Activated CD4-positive, CD25-positive, alpha-beta regulatory T cell treated with anti-CD3 and anti-CD28 coated beads, Interleukin-2, amount 50 U/mL, for 24 hours (primary cell): ENCODE measurements at places on chromosomes 2 and 18.

- no peak for ATAC-seq
Observed at GRCh38 chr2:69734035-69734611, 7.8 kb upstream of the ANXA4 start.

DNA sequence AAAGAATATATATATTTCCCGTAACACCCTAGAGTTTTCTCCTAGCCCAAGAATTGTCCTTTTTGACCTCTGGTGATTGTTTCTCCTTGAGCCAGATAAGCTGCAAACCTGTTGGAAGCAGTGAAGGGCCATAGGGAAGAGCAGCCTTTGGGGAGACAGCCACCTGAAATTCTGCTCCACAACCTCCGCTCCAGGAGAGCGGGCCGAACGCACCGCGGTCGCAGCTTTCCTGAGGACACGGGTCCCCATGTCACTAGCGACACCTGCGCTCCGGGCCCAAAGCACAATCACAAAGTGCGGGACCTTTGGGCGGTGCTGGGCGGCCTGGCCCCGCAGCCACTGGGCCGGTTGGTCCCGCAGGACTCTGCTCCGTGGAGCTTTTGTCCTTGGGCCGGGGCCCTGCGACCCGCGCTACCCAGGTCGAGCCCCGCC, 557 bp upstream of the DSG2 start:
- no peak for ATAC-seq

GRCh38 chr2:8514796-8515758, 166.8 kb upstream of the ID2 start:
- ATAC-seq: peak; percentile 82

DNA sequence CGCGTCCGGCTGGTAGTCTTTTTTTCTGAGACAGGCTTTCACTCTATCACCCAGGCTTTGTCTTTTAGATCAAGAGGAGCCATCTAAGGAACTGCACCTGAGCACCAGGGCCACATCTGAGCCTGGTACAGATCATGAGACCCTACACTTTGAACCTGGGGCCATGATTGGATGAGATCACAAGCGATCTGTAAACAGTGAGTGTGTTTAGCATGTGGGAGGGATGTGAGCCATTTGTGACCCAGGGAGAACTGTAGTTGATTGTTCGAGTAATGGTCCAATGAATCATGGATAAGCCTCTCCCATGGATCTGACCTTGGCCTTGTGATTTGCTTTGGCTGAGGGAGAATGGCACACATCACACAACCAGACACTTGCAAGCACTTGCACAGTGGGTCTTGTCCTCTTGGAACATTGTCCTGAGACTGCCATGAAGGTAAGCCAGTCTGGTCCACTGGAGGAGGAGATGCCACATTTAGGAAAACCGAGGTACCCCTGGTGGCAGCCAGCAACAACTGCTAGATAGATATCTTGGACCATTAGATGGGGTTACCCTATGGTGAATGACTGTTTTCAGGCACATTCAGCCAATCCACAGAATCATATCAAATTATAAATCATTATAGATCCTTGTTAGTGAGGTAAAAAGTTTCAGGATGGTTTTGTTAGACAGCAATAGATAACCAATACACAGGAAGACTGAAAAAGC, 19.5 kb upstream of the DTNB start:
- ATAC-seq: no peak

GRCh38 chr18:75198036-75198435, 10.9 kb downstream of the PTGR3 start:
- ATAC-seq: no peak

DNA sequence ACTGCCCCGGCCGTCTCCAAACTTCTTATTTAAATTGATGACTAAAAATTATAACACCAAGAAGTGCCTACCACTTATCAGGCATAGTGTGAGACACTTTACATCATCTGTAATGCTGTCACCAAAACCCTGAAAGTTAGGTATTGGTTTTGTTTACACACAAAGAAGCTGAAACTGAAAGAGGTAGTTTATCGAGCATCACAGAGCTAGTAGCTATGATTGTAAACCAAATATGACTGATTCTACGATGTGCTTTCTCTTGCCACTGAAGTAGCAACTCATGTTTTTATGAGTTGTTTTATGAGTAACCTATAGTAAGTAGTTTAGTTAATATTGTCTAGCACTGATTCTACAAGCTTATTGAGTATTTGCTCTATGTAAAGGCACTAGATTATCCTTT, 31.5 kb downstream of the DYNC1I2 start:
- ATAC-seq: peak; percentile 81

- ATAC-seq: no peak
Observed at GRCh38 chr18:42883169-42883568, 232.3 kb downstream of the RIT2 start.

GRCh38 chr2:202114291-202114690, 41.2 kb downstream of the KIAA2012 start:
- no peak for ATAC-seq

DNA sequence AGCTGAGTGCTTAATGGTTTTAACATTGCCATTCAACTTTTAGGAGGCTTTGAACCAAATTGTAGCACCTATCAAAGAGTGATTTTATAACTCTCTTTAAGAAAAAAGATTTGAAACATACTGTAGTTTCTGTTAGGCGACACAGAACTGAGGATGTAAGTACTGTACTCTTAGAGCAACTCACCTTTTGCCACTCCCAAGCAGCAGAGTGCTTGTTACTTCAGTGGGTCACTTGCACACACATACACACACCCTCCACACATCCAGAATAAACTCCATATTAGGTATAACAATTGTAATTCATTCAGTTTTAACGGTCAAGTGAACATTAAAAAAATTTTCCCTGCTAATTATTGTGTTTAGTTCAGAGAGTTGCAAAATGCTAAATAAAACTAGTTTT, 118.3 kb downstream of the CAMKMT start:
- ATAC-seq: no peak

DNA sequence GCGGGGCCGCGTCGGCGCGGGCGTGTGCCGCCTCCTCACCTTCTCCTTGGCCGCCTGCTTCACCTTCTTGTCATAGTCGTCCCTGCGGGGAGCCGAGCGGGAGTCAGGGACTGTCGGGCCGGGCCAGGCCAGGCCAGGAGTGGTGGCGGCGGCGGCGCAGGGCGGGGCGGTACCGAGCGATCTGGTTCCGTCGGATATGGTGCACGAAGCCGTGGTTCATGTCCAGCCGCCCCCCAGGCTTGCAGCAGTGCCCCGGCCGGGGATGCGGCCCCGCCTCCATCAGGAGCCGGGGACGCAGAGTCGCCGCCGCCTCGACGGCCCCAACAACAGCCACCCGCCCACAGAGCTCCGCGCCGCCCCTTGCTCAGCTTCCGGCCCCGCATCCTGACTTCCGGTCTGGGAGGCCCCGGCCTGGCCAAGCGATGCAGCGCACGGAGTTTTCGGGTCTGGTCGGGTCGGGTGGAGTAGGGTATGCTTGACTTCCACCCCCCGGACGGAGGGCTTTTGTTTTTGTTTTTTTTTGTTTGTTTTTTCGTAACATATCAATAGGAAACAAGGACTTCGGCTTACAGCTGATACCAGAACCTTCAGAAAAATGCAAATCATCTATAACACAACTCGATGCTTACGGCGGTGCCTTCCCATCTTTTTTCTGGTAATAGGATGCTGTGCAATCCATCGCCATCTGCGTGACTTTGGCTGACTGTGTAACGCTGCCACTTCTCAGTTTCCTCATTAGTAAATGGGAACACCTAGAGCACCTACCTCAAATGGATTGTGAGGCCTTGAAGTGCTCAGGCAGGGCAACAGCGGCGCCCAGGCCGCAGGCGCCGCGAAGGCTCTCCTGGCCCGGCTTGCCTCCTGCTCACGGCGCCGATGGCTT, at the start of gene C2orf68:
Gene C2orf68, minus strand, starts transcription at position 362 of the 883 bp plus-strand sequence. Its CDS starts 82 bp downstream, at position 280.
- ATAC-seq: peak; percentile 67

DNA sequence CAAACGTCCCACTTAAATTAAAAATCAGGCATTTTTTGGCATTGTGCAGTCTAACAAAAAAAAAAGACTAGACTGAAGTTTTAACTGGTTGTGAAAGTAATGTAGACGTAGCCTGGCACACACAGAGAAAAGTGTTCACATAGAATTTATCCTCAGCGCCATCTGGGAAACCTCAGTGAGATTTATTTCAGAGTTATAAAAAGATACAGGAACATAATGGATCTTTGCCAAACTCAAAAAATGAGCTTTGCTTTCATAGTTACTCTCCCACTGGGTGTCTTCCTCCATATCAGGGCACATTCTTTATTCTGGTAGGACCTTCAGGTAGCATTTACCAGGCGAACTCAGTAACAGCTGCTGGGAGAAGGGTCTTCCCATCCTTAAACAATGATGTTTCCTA, 532.4 kb upstream of the SALL3 start:
- ATAC-seq: no peak

DNA sequence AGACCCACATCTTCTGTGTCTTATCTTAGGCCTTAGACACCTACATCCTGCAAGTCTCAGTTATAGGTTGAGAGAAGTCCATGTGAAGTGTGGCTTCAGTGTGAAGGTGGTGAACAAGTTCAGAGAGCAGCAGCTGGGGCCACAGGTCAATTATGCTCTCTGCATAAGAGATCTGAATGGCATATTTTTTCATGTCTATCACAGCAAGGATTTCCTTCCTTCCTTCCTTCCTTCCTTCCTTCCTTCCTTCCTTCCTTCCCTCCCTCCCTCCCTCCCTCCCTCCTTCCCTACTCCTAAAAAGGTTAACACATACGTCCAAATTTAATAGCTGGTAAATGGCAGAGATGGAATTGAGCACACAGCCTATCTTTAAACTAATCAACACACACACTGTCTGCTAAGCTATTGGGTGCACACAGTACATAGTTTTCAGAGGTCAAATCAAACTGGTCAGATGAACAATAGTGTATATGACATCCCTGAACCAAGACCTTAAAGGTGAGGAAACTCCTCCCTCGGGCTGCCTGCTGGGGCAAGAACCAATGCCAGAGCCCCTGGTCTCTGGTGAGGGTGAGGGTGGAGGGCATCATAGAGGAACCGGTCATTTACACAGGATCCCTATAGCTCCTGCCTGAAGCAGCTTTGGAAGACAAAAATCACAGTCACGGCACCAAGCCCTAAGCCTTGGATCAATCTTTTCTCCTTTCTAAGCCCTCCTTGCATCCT, 240.9 kb downstream of the ICOS start:
- no peak for ATAC-seq

DNA sequence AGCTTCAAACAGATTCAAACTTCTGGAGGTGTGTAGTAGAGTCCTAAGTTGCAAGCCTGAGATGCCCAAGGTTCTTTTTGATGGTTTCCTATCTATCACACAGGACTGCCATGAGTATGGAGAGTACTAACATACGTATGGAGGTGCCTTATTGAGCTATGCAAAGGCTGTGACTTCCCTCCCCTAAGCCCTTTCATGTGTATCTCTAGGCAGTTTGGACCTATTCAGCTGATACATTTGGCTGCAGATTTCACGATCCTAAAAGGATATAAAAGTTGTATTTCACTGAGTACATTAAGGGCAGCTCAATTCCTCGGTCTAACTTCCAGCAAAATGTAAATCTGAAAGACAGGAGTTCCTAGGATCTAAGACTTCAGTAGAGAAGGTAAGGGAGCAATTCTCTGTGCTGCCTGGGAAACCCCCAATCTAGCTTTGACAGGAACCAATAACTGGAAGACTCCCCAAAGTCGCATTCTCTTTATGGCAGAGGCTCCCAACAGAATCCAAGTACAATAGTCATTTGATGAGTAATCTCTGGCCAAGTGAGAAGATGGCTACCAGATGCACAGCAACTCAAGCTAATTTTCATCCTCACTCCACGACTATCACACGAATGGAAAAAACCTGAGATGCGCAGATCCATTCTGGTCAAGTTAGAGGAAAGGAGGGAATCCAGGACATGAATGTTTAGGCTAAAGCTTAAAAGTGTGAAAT, 83.8 kb downstream of the ATL2 start:
- ATAC-seq: no peak

- peak; percentile 80 for ATAC-seq
Observed at GRCh38 chr18:59921384-59921891, 21.6 kb downstream of the PMAIP1 start.

DNA sequence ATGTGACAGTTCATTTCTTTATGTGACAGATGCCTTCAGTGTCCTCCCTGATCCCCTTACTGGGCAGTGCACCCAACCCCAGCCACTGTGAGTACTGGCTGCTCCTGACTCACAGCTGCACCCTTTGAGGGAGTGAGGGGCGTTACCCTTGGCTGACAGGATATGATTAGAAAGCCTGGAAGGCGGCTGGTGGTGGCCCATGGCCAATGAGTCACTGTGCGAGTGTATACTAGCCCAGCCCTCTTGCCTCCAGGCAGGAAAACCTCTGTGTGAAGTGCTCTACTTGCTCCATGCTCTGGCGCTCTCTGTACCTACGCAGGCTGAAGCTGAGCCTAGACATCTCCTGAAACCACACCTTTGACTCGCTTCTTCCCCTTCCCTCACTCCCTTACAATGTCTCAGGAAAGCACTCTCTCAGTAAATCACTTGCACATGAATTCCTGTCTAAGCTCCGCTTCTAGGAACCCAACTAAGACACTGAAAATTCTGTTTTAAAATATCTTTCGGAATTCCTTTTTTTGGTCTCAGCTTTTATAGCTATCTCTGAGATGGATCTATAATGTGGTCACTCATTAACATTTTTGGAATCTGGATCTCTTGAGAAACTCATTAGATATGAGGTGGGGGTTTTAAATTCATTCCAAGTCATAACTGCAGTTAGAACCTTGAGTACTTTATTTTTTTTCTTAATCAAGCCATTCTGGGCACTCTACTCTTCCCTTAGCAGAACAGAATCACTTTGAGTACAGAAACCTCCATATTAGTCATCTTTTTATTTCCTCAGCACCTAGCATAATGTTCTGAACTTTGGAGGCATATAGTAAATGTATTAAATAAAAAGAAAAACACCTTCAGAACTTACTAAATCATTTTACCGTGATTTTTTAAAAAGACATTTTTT, 25.3 kb upstream of the STAM2 start:
- ATAC-seq: peak; percentile 56

DNA sequence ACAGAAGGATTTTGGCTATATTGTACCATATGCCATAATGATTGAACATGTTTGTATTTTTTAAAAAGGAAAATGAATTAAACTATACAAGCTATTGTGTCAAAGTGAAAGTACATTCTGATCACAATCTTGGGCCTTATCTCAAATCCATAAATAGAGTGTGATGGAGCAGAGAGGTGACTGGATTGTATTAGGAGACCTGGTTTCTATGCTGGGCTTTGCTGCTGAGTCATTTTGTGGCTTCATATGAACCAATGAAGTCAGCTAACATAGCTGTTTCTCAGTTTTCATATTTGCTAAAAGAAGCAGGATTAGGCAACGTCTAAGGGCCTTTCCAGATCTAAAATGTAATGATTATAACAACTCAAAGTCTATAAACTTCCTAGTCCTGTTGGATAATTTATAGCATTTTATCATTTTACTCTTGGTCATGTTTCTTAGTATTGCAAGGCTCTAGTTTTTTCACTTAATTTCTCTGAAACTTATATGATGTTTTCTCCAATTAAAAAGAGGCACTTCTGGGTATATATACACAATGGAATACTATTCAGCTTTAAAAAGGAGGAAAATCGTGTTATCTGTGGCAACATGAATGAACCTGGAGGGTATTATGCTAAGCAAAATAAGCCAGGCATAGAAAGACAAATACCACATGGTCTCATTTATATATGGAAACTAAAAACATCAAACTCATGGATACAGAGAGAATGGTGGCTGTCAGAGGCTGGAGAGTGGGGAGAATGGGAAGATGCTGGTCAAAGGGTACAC, 112.3 kb downstream of the MEP1B start:
- no peak for ATAC-seq

GRCh38 chr2:11659851-11660250, 10.1 kb downstream of the NTSR2 start:
- ATAC-seq: no peak
